Astrocyte (in vitro differentiated cells and primary cell): ENCODE measurements at places on chromosomes 1 and 21. TPM values are rescaled to one million over a fixed set of nuclear protein-coding genes. Genes with fewer than 3 reads are reported as not detected.

FCER1G gene
- 0.68 and 0.91 TPM in 2 replicates for total RNA-seq

CD48 gene
- not detected in 2 replicates for total RNA-seq

DNA sequence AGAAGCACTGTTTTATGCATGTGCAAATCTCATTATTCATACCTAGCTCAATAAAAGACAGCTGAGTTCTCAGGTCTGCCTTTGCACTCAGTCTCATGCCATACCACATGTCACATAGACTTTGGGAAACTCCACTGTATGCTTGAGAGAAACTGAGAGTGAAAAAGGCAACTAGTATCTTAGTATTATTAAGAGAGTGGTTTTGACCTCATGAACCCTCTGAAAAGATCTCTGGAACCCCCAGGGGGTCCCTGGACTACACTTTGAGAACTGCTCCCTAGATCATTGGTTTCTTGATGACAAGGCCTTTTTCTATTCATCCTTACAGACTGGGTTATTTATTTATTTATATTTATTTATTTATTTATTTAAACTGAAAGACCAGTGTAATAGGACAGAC, 3.7 kb upstream of the RHEX start:
- no peak for DNase-seq

DNA sequence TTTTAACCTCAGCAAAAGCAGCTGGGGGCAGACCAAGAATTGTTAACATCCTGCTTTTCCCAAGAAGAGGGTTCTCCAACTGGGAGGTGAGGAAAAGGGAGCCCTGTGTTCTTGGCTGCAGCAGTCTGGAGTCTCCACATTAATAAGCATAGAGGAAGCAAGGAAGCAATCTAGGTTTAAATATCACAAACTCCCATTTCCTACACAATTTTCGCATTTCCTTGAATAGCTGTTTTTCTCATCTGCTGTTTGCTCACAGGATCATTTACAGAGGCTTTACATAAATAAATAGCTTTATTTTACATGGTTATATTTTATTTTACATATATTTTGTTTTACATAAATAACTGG, 124.0 kb downstream of the TRIM33 start:
- no peak for DNase-seq

GRCh38 chr1:110628323-110629105, 22.4 kb upstream of the KCNA2 start:
- DNase-seq = no peak
